HT1080 (cell line): ENCODE measurements at places on chromosomes 7 and 10.

DNA sequence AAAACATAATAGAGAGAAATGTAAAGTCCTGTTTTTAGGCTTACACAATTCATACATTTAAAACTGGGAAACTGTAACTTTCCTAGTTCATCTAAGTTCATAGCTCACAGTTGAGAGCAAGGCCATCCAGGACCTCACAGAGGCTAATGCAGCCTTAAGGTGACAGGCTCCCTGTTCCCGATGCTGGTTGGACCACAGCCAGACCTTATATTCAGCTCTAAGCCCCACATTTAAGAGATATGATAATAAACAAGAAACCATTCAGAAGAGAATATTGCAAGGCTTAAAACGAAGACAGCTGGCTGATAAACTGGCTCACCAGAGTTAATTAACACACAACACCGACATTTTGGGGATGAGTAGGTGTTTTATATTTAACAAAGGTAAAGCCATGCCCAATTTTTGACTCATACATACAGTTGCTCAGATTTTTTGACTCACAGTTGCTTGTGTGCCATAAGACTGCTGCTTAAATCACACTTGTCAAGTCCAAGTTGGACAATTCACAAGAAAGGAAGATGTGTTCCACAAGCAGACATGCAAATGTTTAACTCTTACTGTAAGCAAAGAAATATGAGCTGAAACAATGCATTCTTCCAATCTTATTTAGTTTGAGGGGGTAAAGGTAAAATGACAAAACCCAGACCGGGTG, 41.1 kb upstream of the TMEM213 start:
- no peak for DNase-seq

GRCh38 chr7:24982917-24983316, 2.9 kb upstream of the OSBPL3 start:
- peak; percentile 30 for DNase-seq

GRCh38 chr10:52256832-52257691, 57.0 kb upstream of the DKK1 start:
- DNase-seq: peak; percentile 46

DNA sequence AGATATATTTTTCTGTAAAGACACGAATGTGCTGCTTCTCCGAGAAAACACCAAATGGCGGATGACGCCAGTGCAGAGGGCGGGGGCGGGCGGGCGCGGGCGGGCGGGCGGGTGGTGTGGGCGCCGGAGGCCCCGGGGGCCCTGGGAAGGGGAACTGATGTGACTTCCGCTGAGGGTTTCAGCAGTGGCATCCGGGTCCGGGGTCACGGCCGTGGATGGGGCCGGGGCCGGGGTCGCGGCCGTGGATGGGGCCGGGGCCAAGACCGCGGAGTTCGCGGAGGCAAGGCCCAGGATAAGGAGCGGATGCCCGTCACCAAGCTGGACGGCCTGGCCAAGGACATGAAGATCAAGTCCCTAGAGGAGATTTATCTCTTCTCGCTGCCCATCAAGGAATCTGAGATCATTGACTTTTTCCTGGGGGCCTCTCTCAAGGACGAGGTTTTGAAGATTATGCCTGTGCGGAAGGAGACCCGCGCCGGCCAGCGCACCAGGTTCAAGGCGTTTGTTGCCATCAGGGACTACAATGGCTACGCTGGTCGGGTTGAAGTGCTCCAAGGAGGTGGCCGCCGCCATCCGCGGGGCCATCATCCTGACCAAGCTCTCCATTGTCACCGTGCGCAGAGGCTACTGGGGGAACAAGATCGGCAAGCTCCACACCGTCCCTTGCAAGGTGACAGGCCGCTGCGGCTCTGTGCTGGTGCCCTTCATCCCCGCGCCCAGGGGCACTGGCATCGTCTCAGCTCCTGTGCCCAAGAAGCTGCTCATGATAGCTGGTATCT, 20.3 kb upstream of the IGF2BP3 start:
- DNase-seq: no peak

- no peak for DNase-seq
Observed at GRCh38 chr10:119677904-119678755, 26.9 kb downstream of the BAG3 start.

GRCh38 chr10:80320377-80320776, 30.9 kb upstream of the MAT1A start:
- DNase-seq: no peak

- no peak for DNase-seq
Observed at GRCh38 chr7:117134411-117134810, 181.1 kb downstream of the ST7 start.

- DNase-seq: no peak
Observed at GRCh38 chr10:124997771-124998623, 56.1 kb downstream of the ZRANB1 start.

DNA sequence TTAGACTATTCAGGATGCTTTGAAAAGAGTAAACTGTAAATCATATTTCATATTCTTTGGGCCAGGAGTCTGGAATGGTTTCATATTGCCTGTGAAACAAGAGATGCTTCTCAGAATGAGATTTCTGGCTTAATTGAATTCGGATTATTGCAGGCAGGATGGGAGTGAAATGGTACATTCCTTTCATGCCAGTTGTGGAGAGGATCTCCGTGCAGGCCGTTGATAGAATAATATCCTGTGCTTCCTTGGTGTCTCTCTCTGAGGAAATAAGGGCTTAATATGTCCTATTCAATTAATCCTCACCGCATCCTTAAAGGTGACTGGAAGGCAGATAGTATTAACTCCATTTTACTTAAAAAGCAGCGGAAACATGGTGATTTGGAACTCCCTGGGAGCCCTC, 56.6 kb downstream of the CUX1 start:
- no peak for DNase-seq

GRCh38 chr7:22418251-22419046, 61.5 kb upstream of the RAPGEF5 start:
- peak; percentile 44 for DNase-seq

GRCh38 chr7:75771224-75771623, 787 bp downstream of the CCL26 start:
- no peak for DNase-seq

DNA sequence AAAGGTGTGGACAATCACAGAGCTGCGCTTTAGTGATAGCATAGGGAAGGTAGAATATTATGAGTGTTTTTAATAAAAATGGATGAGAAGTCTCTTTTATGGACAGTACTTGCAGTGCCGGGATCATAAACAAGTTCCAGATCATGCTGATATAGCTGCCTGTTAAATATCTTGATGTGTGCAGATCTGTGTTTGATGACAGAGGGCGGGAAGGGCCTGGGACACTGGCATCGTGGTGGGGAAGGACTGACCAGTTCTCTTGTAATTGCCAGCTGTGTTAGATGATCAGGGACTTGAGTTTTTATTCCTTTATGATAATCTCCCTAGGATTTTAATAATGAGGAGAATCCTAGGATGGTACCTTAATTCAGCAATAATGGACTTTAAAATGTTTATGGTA, 14.6 kb downstream of the SND1 start:
- DNase-seq: no peak
